NCI-H526 treated with DMSO at 0.1 percent for 48 hours (cell line): ENCODE measurements at places on chromosomes 11 and 22.

GRCh38 chr11:117861151-117862018 is 15.1 kb downstream of the FXYD6 start:
- peak; percentile 99 for DNase-seq

- no peak for DNase-seq
Measured at GRCh38 chr11:30527566-30527965, 58.6 kb downstream of the MPPED2 start.

GRCh38 chr11:61092280-61092766 is 10.0 kb upstream of the CD5 start:
- no peak for DNase-seq

GRCh38 chr22:24181088-24181995 is at the start of gene SUSD2:
Gene SUSD2 (plus strand): TSS chr22:24181487. CDS start chr22:24181520, 33 bp downstream.
- no peak for DNase-seq

GRCh38 chr11:91248199-91248807 is 976.3 kb upstream of the FAT3 start:
- peak; percentile 35 for DNase-seq

GRCh38 chr11:40235841-40236240 is 1223.6 kb downstream of the LRRC4C start:
- DNase-seq = no peak

DNA sequence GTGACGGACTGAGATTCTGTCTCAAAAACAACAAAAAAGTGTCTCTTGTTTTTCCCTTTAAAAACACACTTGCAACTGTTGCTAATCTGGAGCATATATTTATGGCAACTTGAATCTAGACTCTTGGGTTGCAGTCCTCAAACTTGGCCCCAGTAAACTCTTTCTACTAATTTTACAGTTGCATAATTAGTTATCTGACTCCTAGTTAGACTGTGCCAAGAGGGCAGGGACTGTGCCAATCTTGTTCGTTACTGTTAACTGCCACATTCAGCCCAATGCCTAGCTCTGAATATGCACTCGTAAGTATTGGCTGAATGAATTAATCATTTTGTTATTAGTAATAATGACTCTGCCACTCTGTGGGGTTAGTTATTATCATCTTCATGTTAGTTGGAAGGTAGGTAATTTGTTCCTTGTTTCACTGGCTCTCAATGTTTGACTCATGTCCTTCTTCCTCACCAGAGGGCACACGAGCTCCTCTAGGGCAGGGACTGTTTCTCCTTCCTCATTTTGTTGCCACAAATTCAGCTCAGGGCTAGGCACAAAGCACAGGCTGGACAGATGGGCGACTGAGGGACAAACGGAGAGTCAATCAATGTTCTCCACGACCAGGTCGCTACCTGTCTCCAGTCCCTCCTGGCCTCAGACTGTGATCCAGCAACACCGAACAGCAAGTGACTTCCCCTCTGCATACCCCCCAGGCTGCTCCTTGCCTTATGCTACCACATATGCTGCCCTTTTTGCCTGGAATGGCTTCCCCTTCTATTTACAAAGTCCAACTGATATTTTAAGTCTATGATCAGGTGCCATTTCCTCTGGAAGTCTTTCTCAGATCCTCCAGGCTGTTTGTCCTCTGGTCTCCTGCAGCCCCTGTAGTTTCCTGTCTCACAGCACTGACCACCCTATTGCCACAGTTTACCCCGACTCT is 9.0 kb downstream of the CLPB start:
- DNase-seq = no peak

GRCh38 chr11:107844041-107844440 is 14.5 kb downstream of the SLC35F2 start:
- DNase-seq = no peak
